ENCODE measurements at places on chromosomes 2 and 18.

DNA sequence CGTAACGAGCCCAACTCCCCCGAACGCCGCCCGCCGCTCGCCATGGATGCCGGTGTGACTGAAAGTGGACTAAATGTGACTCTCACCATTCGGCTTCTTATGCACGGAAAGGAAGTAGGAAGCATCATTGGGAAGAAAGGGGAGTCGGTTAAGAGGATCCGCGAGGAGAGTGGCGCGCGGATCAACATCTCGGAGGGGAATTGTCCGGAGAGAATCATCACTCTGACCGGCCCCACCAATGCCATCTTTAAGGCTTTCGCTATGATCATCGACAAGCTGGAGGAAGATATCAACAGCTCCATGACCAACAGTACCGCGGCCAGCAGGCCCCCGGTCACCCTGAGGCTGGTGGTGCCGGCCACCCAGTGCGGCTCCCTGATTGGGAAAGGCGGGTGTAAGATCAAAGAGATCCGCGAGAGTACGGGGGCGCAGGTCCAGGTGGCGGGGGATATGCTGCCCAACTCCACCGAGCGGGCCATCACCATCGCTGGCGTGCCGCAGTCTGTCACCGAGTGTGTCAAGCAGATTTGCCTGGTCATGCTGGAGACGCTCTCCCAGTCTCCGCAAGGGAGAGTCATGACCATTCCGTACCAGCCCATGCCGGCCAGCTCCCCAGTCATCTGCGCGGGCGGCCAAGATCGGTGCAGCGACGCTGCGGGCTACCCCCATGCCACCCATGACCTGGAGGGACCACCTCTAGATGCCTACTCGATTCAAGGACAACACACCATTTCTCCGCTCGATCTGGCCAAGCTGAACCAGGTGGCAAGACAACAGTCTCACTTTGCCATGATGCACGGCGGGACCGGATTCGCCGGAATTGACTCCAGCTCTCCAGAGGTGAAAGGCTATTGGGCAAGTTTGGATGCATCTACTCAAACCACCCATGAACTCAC lies 673 bp downstream of the PCBP1 start:
- DNase-seq: no peak

DNA sequence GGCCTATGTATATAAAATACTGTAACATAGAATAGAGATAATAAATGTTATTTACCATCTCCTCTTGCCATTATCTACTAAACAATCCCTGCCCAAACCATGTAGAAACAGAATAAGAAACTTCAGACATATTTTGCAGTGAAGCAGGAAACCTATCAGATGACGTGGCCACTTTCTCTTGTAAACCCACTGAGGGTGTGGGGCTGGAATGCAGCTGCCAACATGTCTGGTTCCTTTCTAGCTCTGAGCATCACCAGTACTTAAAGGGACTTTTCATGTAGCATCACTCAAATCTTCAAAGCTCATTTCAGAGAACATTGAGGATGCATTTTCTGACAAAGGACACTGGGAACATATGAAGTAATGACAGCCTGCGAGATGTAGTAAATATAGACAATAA lies 251.8 kb downstream of the LPIN1 start:
- DNase-seq: no peak

DNA sequence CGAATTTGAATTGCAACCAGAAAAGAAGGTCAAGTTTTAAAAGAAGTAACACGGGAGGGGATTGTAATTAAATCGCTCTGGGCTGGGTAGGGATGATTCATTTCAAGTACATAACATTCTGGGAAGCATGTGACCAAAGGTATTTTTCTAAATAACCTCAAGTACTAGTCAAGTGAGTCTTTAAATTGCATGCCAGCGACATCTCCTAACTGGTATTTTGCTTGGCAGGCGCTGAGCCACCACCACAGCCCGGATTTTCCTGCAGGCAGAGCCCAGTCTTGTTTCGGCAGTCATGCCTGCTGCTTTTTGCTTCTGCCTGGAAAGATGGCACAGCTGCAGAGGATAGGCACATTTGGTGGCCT lies 33.7 kb upstream of the NPAS2 start:
- no peak for DNase-seq

GRCh38 chr2:217392930-217393584 lies 533.2 kb upstream of the TNP1 start:
- no peak for DNase-seq

DNA sequence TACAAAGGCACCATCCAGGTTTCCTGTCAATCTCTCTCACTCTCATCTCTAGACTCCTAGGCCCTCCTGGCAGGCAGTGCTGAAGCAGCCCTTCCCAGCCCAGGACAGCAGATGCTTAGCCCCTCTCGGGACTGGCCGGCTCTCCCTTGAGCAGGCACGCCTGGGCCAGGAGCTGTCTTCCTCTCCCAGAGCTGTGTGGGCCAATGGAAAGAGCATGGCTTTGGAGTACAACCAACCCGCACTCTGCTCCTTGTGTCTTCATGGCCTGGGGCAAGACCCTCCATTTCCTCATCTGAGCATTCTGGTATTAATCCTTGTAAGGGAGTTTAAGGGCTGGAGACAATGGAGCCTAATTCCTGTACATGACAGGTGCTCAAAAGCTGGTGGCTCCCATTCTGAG lies 97.2 kb downstream of the CAPN13 start:
- DNase-seq: no peak

GRCh38 chr2:57891086-57891712 lies 155.4 kb upstream of the VRK2 start:
- DNase-seq: no peak
